ENCODE measurements at places on chromosomes 12 and 14. TPM values are rescaled to one million over a fixed set of nuclear protein-coding genes. Genes with fewer than 3 reads are reported as not detected.

MYH6 gene
- not detected for total RNA-seq

CLEC14A gene
- 0.20 TPM for total RNA-seq

SLC5A8 gene
- total RNA-seq = not detected

C12orf43 gene
- 18.0 TPM for total RNA-seq

SLC8A3 gene
- under 0.01 TPM for total RNA-seq

PRR4 gene
- 2.2 TPM for total RNA-seq

RERGL gene
- total RNA-seq = not detected

OTUB2 gene
- 0.73 TPM for total RNA-seq

ANO2 gene
- not detected for total RNA-seq

RASSF8 gene
- 69.4 TPM for total RNA-seq

TRPV4 gene
- 0.59 TPM for total RNA-seq

CACNA2D4 gene
- total RNA-seq = 0.20 TPM

Measured in subcutaneous preadipocyte (primary cell).